ENCODE measurements at places on chromosomes 5 and 9.

DNA sequence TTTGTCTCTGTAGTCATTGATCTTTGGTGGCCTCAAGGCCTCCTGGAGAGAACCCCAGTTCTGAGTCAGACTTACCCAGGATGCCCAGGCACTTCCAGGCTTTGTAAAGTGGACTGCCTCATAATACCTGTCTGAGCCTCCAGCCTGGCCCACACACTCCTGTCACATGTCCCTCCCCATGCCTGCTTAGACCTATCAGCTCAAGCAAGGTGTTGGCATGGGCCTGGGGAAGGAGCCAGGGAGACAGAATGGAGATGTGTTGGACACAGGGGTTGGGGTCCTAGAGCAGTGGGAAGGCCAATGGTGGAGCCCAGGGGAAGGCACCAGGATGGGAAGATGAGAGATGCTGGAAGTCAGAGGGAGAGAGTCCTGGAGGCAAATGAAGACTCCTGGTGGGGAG is 136.2 kb downstream of the CFAP90 start:
- no peak for DNase-seq

DNA sequence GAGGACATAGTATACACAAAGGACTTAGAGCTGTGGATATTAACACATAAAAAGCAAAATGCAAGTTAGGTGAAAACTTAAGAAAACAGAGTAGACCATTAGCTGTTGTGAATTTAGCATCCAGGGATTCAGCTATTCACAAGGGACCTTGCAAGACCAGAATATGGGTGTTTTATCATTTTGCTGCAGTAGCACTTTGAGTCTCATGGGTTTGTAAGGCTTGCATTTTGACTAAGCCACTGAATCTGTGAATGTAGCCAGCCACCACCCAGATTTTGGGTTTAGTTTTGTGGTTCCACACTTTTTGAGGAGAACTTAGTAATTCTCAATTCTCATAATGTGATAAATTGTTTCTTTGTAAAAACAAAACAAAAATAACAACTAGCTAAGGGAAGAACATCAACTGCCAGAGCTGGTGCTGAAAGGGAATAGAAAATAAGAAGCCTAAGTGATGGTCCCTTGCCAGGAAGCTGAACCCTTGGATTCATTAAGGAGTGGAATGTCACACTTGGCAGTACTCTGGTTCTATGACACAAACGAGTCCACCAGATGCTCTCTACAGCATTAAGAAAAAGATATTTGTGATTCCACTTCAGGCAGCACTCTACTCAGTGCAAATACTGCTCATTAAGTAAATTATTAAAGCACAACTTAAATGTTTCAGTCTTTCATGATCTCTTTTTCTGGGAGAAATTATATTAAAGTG is 557.4 kb upstream of the ZNF462 start:
- no peak for DNase-seq

DNA sequence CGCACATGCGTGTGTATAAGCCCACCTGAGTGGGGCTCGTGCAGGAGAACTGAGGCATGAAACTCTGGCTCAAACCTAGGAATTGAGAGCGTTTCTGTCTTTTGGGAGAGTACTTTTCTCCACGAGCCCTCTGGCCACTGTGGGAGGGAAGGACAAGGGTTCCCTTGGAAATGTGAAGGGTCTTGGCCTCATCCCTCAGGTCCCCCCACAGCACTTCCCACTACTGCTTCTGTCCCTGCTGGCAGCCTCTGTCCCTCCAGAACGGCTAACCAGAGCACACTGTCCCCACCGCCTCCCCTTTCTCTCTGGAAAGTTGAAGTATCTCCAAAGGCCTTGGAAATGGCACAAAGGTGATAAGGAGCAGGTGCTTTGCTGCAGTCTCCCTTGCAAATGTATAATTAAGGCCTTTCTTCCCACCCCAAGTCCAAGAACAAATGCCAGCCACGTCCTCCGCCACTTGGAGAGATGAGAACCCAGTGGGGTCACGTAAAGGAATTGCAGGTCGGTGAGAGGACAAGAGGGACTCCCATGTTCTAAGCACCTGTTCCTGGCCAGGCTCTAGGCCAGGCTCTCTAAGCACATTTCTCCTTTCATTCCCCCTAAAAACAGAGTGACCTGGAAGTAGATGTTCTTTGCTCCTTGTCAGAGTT is 107.9 kb upstream of the LMX1B start:
- no peak for DNase-seq

DNA sequence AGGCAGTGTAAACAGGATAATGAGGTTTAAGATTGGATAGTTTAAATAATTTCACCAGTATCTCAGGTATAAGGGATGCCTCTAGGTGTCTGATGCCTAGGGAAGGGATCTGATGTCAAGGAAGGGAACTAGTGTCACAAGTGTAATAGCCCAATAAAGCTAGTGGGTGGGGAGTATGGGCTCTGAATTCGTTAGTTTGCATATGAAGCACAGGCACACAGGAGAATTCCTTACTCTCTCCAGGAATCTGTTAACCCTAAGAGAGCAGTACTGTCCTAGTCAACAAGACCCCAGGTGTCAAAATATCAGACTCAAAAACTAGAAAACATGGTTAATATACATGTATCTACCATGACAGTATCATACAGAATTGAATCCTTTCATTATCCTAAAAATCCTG is 352.5 kb upstream of the CYLC2 start:
- DNase-seq: no peak

DNA sequence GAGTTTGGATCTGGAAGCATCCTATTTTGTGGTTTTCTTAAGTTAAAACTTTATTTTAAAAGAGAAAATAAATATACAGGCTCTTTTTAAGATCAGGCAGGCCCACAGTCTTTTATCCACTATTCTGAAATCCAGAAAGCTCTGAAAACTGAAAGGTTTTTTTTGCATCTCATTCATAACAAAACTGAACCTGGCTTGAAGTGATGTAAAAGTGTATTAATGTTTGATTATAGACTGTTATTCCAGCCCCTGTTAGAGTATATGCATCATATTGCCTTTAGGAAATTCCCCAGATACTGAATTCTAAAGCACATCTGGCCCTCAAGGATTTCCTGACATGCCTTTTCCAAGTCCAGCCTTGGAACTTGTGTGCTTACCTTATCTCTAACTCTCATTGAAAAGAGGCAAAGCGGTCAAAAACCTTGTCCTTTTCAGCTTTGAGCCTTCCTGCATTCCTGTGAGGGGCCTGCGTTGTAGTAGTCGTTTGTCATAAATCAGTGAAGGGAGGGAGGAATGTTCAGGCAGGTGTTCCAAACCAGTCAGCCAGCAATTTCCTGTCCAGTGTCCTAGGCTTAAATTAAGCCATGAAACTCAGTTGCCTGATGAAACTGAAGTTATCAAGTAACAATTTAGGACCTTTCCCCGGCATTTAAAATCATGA is 110.4 kb downstream of the TLE4 start:
- no peak for DNase-seq

DNA sequence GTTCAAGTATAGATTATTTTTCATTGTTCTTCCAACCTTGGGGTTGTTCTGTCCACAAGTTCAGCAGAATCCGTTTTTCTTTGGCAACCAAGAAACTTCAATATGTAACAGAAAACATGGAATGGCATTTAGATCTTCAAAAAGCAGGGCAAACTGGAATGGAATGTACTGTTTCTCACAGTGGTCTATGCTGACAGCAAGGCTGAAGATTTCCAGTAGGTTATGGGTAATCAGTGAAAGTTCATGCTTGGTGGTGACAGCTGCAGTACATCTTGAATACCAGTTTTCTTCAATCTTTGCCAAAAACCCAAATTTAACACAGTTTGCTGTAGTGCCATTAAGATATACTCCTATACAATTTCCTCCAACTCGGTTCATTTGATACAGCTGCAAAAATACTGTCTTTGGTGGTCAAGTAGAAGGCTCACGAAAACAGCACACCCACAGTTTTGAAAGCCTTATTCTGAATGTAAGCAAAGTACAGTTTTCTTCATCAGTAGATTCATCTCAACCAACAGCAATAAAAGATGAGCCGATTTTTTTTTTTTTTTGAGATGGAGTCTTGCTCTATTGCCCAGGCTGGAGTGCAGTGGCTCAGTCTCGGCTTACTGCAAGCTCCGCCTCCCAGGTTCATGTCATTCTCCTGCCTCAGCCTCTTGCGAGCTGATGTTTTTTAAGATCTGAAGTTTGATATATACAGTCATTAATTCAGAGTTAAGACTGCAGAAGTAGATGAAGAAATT is 4.9 kb downstream of the TRIM52 start:
- DNase-seq: no peak

DNA sequence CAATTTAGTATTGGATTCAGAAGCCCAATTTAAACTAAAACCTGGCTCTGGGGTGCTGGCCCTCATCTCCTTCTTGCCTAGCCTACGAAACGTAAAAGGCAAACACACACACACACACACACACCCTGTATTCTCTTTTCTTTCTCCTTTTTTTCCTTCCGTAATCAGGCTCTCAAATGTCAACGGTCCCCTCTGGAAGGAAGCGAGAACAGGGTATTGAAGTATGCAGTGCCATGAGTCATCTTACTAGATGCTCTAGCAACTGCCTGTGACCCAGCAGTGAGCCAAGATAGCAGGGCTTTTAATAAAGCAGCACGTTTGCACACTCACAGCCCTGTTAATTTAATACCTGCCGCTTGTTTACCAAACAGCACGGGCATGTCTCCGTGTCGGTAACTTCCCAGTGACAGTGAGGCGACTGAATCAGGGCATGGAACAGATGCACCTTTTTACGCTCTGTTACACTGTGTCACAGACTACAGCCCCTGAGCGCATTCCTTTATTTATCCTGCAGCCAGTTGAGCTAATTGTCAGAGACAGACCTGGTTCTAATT is 243.8 kb downstream of the BNC2 start:
- DNase-seq: no peak

GRCh38 chr5:38789777-38790176 is 56.0 kb upstream of the OSMR start:
- no peak for DNase-seq

GRCh38 chr9:3482578-3482977 is 43.2 kb downstream of the RFX3 start:
- no peak for DNase-seq

- no peak for DNase-seq
Measured at GRCh38 chr9:35789541-35789940, 1.9 kb upstream of the NPR2 start.

GRCh38 chr9:94199776-94200175 is 59.3 kb upstream of the ZNF169 start:
- DNase-seq: no peak

DNA sequence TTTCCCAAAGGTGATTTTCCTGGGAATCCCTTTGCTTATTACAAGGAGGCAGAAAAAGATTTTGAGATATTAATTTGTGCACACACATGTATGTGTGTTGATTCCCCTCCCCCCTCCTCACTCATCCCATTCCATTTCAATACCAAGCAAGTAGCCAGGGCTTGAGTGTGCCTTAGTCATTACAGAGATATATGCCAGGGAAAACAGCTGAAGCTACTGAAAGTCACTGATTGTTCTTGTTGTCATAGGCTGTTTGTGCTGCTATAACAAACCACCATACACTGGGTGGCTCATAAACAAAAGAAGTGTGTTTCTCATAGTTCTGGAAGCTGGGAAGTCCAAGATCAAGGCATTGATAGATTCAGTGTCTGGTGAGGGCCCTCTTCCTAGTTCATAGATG is 158.6 kb downstream of the BAAT start:
- DNase-seq: no peak

DNA sequence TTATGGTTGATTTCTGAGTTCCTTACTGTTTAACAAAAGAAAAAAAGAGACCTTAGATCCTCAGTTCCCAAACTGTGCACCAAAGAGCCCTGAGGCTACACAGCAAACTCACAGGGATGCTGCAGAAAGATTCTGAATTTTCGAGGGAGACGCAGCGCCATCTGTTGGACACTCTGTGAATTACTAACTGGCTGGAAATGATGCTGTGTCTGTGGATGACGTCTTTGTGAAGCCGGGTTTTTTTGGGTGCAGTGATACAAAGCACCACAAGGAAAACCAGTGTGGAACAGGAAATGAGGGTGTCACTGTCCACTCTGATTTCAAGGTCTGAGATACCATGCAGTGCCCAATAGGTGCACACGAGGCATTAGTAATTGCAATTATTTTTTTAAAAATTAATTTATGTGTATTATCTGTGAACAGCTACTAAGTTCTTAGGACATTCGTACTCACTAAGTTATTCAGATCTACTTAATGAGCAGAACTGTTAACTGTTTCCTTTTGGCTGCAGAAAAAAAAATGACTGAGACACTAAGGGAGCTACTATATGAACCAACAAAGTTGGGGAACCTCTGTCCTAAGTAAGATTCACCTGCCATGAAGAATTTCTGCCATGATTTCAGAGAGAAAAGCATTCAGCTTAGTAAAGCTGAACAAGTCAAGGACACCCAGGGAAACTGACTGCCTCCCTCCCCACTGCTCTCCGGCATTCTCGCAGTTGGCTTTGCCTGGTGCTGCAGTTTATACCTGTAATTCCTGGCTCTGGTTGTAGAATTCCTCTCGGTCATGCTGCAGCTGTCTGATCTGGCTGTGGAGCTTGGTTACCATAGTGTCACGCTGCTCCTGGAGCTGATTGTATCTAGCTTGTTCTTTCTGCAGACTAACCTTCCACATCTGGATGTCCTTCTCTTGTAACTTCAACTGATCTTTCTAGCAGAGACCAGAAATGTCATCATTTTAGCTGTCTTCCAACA is 23.4 kb downstream of the SPACA9 start:
- no peak for DNase-seq

GRCh38 chr5:127898551-127899213 is 184.9 kb upstream of the SLC12A2 start:
- no peak for DNase-seq

DNA sequence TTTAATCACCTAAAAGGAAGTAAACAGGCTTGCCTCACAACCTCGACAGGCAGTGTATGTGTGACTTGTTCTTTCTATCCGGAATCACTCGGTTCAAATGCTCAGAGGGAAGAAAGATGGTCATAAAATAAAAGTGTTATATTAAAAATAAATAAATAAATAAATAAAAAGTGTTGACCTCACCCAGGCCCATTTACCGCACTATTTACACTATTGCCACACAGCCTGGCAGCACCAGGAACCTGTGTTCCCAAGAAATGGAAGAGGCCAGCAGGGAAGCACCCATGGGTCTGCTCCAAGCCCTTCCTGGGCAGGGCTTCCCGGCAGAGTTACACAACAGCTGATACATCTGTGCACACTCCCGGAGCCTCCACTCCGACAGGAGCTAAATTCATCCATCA is 127.9 kb downstream of the EFNA5 start:
- no peak for DNase-seq

DNA sequence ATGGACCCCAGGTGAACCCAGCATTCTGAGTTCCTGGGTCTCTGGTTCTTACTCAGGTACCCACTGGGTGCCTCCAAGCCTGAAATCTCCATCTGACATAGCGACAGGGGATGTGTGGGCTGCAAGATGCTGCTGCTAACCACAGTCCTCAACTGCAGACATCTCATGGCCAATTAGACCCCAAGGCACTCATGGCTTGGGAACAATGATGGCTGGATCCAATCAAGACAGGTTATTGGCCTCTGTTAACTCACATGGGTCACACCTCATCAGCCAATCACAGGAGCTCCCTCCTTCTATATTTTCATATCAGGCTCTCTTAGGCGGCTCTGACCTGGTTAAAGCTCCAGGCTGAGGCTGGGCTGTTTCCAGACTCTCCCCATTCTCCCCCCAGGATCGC is 57.0 kb downstream of the CXXC5 start:
- no peak for DNase-seq

Data from NCI-H1436 treated with DMSO at 0.1 percent for 48 hours (cell line).